Neuronal stem cell (in vitro differentiated cells): ENCODE measurements at places on chromosomes 16 and 17.
A peak's percentile ranks its signal among the peaks of the same experiment; 100 is the strongest.

- H3K4me1 ChIP-seq: peaks cover 15% of the 10 kb centered on the region
- H3K4me3 ChIP-seq: no peak overlapping the region
- no peak overlapping the region for H3K27ac ChIP-seq
- DNase-seq: no peak
- no peaks in the 10 kb centered on the region for H3K36me3 ChIP-seq
These were observed 45.2 kb downstream of the RNF112 start for GRCh38 chr17:19456016-19456927.

DNA sequence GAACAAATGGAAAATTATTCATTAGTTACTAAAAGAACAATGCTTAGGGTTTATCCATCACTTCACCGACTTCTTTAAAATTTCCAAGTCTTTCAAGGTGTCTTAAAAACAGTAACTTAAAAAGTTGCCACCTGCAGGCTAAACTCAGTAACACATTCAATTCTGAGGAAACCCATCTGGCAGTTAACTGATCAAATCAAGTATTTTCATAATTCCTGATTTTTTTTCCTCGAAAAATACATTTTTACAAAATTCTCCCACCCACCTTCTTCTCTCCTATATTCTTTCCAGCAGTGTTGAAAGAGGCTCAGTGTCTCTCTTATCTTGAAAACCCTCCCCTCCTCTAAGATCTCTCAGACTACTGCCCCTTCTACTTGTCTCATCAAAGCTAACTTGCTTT lies 29.9 kb downstream of the PARN start:
- no peak for DNase-seq
- H3K27ac ChIP-seq: no peak overlapping the region
- H3K36me3 ChIP-seq: peaks cover 90% of the 10 kb centered on the region
- H3K4me3 ChIP-seq: no peak overlapping the region
- H3K4me1 ChIP-seq: no peaks in the 10 kb centered on the region
- no peaks in the 10 kb centered on the region for H3K27me3 ChIP-seq

- H3K4me3 ChIP-seq: no peak overlapping the region
- no peak overlapping the region for H3K27ac ChIP-seq
- no peak for DNase-seq
- H3K27me3 ChIP-seq: no peaks in the 10 kb centered on the region
- peaks cover 23% of the 10 kb centered on the region for H3K36me3 ChIP-seq
These were observed 60.0 kb upstream of the CDC42EP4 start for GRCh38 chr17:73371836-73372235.

DNA sequence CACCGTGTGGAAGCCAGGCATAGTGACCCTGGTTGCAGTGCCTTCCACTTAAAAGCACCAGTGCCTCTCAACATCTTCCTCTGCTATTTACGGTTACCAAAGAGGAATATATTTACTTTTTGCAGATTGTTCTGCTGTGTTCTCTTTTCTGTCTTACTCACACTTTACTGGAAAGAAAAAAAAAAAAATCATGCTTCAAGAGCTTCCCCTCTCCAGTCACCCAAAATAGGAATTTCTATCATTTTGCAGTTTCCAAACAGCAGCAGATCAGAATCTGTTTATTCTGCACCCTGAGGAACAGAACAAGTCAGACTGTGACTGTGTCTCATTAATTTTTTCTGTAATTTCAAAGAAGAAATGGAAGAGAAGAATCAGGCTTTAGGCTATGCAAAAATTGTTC lies 96.1 kb downstream of the KCNJ2 start:
- H3K4me3 ChIP-seq: no peak overlapping the region
- H3K27me3 ChIP-seq: no peaks in the 10 kb centered on the region
- H3K36me3 ChIP-seq: no peaks in the 10 kb centered on the region
- H3K4me1 ChIP-seq: no peaks in the 10 kb centered on the region

GRCh38 chr16:13793841-13794409 lies 126.0 kb upstream of the ERCC4 start:
- no peak for DNase-seq
- H3K4me1 ChIP-seq: no peaks in the 10 kb centered on the region
- H3K36me3 ChIP-seq: no peaks in the 10 kb centered on the region
- H3K27ac ChIP-seq: no peak overlapping the region
- no peak overlapping the region for H3K4me3 ChIP-seq
- H3K27me3 ChIP-seq: no peaks in the 10 kb centered on the region

DNA sequence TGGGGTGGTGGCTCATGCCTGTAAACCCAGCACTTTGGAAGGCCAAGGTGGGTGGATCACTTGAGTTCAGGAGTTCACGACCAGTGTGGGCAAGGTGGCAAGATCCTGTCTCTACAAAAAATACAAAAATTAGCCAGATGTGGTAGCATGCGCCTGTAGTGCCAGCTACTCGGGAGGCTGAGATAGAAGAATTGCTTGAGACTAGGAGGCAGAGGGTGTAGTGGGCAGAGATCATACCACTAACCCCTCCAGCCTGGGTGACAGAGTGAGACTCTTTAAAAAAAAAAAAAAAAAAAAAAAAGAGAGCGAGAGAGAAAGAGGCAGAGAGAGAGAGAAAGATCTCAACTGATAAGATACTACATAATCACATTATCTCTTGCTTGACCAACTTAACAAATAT lies 45.9 kb downstream of the KANSL1 start:
- no peaks in the 10 kb centered on the region for H3K4me1 ChIP-seq
- no peak overlapping the region for H3K4me3 ChIP-seq
- no peak overlapping the region for H3K27ac ChIP-seq
- no peaks in the 10 kb centered on the region for H3K27me3 ChIP-seq
- no peak for DNase-seq

GRCh38 chr16:47392081-47392480 lies 68.8 kb downstream of the ITFG1 start:
- H3K27ac ChIP-seq: no peak overlapping the region
- H3K4me3 ChIP-seq: no peak overlapping the region
- H3K4me1 ChIP-seq: peaks cover 6% of the 10 kb centered on the region
- H3K27me3 ChIP-seq: no peaks in the 10 kb centered on the region
- no peaks in the 10 kb centered on the region for H3K36me3 ChIP-seq

DNA sequence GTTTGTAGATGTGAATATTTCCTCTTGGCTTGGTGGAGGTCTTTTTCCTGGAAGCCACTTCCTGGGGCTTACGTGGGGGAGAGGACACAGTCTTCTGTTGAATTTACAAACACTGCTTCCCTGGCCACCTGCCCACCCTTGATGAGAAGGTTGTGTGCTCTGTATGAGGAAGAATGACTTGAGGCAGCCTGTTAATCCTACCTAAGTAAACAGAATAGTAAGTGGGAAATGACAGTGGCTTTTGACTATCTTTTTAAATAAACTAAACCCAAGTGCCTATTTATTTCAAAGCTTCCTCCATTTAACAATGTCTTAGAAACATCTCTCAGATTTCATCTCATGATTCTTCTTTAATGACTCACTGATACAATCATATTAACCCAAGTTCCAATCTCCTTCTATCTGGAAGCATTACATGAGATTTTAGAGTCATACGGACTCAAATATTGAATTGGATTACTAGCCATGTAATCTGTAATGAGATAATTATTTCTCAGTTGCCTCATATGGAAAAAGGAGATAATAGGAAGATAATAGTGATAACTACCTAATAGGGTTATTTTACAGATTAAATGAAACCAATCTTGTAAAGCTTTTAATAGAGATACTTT lies 96.6 kb upstream of the SMIM36 start:
- H3K36me3 ChIP-seq: no peaks in the 10 kb centered on the region
- no peak overlapping the region for H3K27ac ChIP-seq
- H3K4me3 ChIP-seq: no peak overlapping the region
- H3K27me3 ChIP-seq: no peaks in the 10 kb centered on the region
- H3K4me1 ChIP-seq: no peaks in the 10 kb centered on the region

DNA sequence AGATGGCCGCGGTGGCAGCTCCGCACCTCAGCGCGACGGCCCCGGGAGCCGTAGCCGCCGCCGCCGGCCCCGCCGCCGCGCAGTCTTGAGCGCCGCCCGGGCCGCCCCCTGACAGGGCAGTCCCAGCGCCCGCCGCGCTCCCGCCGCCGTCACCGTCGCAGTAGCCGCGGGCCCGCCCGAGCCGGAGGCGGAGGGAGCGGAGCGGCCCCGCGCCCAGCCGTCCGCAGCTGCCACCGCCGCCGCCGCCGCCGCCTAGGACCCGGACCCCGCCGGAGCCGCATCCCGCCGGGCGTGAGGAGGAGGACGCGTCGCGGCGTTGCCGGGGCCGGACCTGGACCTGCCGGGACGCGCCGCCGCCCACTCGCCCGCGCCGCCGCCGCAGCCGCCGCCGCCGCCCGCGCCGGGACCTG lies 218 bp downstream of the TNRC6C start:
- peaks cover 9% of the 10 kb centered on the region for H3K4me1 ChIP-seq
- peaks cover 14% of the 10 kb centered on the region for H3K27me3 ChIP-seq
- H3K4me3 ChIP-seq: peak overlapping the region; percentile 88
- no peaks in the 10 kb centered on the region for H3K36me3 ChIP-seq
- no peak overlapping the region for H3K27ac ChIP-seq
- DNase-seq: no peak

GRCh38 chr16:16082255-16082654 lies 132.8 kb downstream of the ABCC1 start:
- no peaks in the 10 kb centered on the region for H3K27me3 ChIP-seq
- no peak overlapping the region for H3K27ac ChIP-seq
- no peak for DNase-seq
